ENCODE measurements at places on chromosomes 5 and 9.

DNA sequence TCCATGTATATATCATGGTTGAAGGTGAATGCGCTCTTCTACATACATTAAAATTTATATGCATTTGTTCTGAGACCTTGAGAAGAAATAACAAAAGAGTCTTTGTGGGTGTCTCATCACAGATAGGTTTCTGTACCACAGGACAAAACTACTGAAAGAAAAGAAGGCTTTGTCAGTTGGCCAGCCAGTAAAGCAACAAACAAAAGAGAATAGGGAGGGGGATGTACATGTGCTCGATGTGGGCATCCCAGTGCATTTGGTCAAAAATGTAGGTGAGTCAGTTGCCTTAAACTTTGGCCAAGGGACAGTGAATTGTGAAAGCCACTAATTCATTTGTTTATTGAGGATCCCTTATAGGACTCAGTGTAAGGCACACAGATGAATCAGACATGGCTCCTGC lies 13.3 kb downstream of the RBM18 start:
- DNase-seq, result no peak

DNA sequence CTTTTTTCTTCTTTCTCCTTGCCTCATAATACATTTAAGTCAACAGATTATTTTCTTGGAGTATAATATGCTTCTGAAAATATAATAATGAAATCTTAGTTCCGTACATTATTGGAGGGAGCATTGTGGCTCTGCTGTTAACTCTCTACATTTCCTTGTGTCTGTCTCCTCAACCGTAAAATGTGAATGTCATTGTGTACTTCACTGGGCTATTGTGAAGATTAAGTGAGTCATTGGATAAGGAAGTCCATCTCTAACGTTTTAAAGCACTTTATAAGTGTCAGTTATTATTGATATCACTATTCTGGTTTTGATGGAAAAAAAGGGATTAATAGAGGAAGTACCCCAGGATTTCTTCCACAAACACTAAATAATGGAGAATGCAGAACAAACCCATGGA lies 304.5 kb upstream of the RFX3 start:
- no peak for DNase-seq

- no peak for DNase-seq
Measured at GRCh38 chr5:167777746-167778145, 513.7 kb upstream of the WWC1 start.

- DNase-seq, result no peak
Measured at GRCh38 chr9:92759446-92759845, 5.2 kb downstream of the BICD2 start.

- DNase-seq, result no peak
Measured at GRCh38 chr9:36357639-36358038, 42.4 kb downstream of the RNF38 start.

Measured in BE2C (cell line).